NCI-H1092 (cell line): ENCODE measurements at places on chromosomes 4 and X.

- DNase-seq: no peak
Observed at GRCh38 chr4:74104145-74104544, 5.2 kb upstream of the CXCL2 start.

DNA sequence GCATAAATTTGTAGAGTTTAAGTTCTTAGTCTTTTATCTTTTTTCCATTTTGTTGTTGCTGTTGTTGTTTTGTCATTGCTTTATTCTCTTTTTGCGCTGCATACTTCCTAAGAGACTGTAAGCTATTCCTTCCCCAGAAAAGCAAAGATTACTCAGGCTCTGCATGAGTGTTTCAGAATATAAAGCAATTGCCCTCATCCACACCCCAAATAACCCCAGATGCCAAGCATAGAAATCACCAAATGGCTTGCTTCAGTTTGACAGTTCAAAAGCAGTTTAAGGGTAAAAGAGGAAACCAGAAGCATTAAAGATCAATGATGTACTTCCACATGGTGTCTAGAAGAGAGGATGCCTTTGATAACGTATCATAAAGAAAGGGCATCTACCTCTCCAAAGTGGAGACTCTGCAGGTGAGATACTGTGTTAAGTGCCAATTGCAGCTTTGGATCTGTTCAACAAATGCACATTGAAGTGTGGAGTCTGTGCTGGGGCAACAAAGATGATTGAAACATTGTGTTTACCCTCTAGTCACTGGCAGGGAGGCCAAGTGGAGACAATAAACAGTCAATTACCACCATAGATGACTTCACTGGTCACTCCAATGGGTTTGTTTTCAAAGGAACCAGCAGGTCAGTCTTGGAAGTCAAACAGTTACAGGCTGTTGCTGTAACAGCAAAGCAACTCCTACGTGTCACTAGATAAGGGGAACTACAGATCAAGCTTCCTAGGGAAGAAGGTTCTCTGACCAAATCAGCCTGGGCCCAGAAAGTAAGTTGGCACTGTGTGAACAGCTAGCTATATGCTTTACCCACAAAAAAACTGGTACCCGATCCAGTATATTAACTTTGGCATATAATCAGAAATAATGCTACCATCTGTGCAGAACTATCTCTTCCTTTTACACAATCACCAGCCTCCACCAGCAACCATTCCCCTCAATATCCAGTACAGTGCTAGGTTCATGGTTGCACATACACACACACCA is 40.6 kb upstream of the IL21 start:
- DNase-seq: no peak

GRCh38 chrX:74242050-74242449 is 61.9 kb upstream of the ZCCHC13 start:
- no peak for DNase-seq

- DNase-seq: no peak
Observed at GRCh38 chr4:129899849-129900248, 803.9 kb downstream of the C4orf33 start.

- DNase-seq: no peak
Observed at GRCh38 chrX:3811331-3812311, 98.2 kb upstream of the PRKX start.

DNA sequence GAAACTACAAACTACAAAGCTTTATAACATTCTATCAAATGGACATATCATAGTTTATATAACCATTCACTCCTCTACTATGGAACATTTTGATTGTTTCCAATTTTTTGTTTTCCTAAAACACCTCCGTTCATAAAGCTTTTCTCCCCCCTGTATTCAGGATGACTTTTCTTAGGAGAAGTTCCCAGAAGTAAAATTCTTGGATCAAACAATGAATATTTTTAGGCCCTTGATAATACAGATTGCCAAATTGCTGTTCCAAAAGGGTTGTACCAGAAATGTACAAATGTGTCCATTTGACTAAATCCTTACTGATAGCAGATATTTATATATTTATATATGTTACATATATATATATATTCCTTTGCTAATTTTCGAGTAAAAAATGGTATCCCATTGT is 77.8 kb downstream of the GPC3 start:
- no peak for DNase-seq

GRCh38 chr4:681736-682451 is 7.1 kb downstream of the SLC49A3 start:
- DNase-seq: no peak

GRCh38 chrX:10198254-10198653 is 41.5 kb downstream of the CLCN4 start:
- no peak for DNase-seq

DNA sequence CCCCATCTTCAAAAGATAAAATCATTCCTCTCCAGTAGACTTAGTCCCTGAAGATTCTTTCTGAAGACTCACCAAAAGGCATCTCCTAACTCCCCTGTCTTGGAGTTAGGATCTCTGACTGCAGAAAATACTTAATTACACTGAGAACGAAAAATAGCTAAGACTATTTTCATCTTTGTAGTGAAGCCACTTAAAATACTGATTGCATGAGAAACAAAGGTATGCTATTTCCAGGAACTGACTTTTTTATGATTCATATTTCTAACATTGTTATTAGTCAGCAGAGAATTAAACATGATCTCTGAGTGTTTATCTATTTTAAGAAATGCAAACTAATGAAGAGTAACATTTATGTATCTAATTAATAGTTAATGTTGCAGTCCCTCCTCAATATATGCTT is 71.8 kb upstream of the NR3C2 start:
- DNase-seq: no peak

- DNase-seq: no peak
Observed at GRCh38 chrX:41164449-41164848, 79.2 kb downstream of the USP9X start.

GRCh38 chrX:66638591-66639500 is at the start of gene EDA2R:
TSS of gene EDA2R (minus strand) at chrX:66639078. CDS start at chrX:66616020, 23,058 bp downstream.
- DNase-seq: no peak

- DNase-seq: no peak
Observed at GRCh38 chr4:67603310-67604028, 44.9 kb downstream of the STAP1 start.

- DNase-seq: no peak
Observed at GRCh38 chr4:111697176-111697942, 447.9 kb upstream of the FAM241A start.

GRCh38 chr4:152935631-152936445 is at the start of gene FHDC1:
TSS of gene FHDC1 (plus strand) at chr4:152936323. CDS start at chr4:152943058, 6,735 bp downstream.
- peak; percentile 42 for DNase-seq

DNA sequence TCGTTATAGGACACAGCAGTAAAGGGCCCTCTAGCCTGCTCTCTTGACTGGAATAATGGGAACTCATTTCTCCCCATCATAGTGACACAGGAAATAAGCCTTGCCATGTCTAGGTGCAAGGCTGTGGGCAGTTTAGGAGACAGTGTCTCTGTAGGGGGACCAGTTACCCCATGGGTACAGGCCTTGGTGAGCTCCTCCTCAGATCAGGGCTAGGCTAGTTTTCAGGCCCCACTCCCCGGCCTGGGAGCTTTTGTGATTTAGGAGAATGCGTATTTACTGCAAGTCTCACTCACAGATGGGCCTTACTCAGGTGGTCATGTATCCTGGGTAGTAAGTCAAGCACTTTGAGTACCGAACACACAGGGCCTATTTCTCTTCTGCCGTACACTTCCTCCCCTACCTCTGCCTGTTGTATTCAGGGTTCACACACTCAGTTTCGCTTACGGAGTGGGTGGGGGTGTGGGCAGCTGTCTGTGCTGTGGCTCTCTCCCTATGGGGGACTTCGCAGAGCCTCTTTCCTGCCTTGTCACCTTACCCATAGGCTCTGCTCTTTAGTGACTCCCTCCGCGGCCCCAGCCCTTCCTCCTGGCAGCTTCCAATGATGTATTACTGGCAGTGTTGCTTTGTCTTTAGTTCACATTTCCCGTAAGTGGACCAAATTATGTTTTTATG is 34.2 kb downstream of the FAM193A start:
- no peak for DNase-seq

DNA sequence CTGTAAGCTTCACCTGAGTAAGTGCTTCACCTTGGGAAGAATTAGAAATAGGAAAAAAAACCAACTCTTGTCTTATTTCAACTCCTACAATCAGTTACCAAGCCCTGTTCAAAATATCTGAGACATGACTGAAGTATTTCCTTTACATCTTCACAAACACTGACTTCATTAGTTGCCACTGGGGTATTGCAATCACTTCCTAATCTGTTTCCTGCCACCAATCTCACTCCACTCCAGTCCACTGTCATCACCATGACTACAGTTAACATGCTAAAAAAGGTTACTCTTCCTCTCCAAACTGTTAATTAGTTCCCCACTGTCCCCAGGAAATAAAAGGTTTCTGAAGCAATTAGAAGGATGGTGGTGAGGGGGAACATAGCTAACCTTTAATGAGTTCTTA is 3.3 kb upstream of the SUPT20HL1 start:
- DNase-seq: no peak

GRCh38 chrX:152632445-152633097 is 5.1 kb upstream of the GABRQ start:
- DNase-seq: peak; percentile 33

DNA sequence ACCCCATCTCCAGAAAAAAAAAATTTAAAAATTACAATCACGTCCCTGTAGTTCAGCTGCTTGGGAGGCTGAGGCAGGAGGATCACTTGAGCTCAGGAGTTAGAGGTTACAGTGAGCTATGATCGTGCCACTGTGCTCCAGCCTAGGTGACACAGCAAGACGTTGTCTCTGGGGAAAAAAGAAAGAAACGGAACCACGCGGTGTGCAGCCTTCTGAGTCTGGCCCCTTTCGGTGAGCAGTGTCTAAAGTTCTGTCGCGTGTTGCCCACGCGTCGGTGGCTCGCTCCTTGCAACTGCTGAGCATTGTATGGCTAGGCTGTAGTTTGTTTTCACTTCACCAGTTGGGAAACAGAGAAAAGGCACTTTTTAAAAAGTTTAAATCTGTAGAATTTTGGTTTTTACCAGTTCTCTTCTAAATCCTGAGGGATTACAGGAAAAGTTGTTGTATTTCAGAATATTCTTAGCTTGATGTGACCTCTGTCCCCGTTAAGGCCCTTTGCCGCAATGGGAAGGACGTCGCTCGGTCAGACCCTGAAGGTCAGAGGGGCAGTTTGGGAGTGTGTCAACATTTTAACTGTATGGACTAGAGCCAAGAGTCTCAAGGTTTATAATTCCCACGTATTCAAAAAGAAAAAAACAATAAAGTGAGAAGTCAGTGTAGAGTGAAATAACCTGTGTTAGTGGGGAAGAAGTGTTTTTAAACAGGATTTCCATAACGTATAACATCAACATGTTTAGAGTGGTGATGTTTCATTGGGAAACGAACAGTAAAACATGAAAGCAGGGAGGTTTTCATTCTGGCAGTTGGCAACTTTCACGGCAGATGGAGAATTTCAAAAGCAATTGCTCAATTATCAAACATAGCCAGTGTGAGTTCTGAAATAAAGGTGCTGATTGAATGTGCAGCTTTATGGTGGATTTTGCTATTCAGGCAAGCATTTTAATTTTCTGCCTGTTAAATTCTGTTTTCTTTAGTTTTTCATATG is 45.8 kb upstream of the MSANTD1 start:
- no peak for DNase-seq

GRCh38 chr4:102358128-102358527 is 12.8 kb upstream of the SLC39A8 start:
- DNase-seq: no peak

- DNase-seq: no peak
Observed at GRCh38 chr4:185587427-185588161, 52.3 kb upstream of the PDLIM3 start.

DNA sequence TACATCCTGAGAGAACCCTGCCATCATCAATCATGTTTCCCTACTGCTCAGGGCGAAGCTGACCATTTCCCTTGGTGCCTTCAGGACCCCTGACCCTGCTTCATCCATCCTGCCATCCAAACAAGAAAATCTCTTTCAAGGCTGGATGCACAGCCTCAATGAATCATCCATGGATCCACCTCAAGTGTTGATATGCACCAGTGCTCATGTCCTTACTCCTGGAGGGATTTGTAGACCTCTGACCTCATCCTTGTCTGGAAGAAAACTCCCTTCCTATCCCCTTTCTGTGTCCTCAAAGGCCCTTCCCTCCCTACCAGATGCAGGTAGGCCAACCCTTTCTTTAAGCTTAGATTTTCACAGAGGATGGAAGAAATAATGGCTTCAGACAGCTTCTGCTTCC is 24.6 kb downstream of the BEX3 start:
- DNase-seq: no peak

GRCh38 chr4:112514647-112515197 is 1.3 kb downstream of the NEUROG2 start:
- DNase-seq: peak; percentile 42

DNA sequence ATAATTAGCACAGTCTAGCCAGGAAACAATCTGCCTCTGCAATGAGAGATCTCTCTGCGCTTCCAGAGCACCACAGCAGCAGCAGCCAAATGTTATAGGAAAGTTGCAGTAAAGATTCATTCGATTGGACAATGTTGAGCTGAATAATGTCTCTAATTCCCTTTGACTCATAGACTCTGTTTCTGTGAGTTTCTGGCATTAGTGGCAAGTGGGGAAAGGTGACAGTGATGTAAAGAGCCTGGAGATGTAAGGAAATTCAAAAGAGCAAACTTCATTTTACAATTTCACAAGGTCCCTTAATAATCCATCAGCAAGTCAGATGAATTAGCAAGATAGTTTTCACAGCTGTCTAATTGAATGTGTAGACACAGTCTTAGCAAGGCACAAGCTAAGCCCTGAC is 184.4 kb downstream of the VEGFC start:
- DNase-seq: no peak

GRCh38 chr4:177339477-177340374 is 30.1 kb downstream of the NEIL3 start:
- DNase-seq: no peak

GRCh38 chrX:34956916-34957315 is 14.3 kb downstream of the FAM47B start:
- no peak for DNase-seq

DNA sequence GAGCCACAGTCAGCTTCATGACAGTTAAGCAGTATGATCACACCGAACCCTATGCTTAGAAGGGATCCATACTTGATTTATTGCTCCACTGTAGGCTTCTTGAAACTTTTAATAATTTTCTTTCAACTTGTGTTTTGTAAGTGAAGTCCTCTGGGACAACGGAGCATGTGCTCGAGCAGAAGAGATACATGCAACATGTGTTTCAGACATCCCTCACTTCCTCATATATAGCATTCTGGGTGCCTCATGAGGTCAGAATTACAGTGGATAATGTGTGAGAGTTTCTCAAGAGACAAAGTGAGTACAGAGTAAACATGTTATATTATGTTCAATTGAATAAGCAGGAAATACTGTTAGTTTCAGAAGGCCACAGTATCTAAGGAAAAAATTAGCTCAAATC is 893.2 kb downstream of the FAT4 start:
- DNase-seq: no peak

DNA sequence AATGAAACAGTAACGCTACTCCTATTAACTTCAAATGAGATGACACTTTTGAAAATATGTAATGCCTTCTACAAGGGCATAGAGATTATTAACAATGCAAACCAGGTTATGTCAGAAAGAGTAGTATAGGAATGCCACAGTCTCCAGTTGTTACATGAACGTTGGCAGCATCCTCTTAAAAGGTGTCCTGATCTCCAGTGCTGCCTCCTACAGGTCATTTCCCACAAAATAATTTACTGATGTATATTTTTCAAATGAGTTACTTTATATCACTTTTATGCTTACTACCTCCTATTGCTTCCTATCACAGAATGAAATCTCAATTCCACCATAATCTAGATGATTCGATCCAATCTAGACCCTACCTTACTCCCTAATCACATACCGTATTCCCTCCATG is 195.2 kb upstream of the EPHA5 start:
- DNase-seq: no peak

- DNase-seq: no peak
Observed at GRCh38 chr4:622071-622995, 3.0 kb upstream of the PDE6B start.

GRCh38 chr4:145670422-145670821 is 9.5 kb upstream of the C4orf51 start:
- no peak for DNase-seq
